ENCODE measurements at places on chromosomes 12 and 14.

DNA sequence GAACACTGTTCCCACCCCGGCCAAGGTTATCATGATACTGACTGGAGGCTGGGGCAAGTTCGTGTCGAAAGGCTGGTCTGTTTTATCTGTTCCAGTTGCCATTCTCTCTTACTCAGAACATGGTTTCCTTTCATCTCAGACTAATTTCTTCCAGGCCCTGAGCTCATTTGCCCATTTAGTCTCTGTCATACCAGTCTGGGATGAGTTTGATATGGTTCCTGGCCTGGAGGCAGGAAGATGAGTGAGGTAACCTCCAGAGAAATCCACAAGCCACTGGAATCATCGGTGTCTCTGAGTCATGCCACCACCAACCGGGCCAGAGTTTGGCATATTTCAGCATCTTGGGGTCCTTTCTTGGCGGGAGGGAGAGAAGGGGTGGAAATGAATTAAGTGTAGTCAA is 114.7 kb downstream of the NTF3 start:
- no peak for DNase-seq

GRCh38 chr12:119841433-119842210 is 35.5 kb downstream of the CIT start:
- DNase-seq: peak; percentile 36

- no peak for DNase-seq
Measured at GRCh38 chr12:119676573-119676972, 8.6 kb downstream of the PRKAB1 start.

GRCh38 chr12:83821967-83822366 is 1090.6 kb downstream of the SLC6A15 start:
- DNase-seq: no peak

DNA sequence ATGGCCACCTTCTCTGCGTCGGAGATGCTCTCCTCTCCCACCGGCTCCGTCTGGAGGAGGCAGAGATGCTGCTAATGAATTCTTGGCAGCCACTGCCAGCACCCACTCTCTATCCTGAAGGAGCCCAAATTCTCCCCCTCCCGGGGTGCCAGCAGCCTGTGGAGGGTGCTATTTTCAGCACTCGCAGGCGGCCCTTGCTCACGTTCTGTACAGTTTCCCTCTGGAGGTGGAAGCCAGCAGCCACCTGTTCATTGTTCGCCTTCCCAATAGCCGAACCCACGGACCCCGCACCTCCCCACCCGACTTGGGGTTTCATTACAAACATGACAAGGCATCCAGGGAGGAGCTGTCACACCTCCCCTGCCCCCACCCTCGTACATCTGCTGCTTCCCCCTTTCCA is 27.8 kb downstream of the SNRNP35 start:
- DNase-seq: no peak

GRCh38 chr12:121162384-121162783 is 29.7 kb downstream of the P2RX7 start:
- no peak for DNase-seq

DNA sequence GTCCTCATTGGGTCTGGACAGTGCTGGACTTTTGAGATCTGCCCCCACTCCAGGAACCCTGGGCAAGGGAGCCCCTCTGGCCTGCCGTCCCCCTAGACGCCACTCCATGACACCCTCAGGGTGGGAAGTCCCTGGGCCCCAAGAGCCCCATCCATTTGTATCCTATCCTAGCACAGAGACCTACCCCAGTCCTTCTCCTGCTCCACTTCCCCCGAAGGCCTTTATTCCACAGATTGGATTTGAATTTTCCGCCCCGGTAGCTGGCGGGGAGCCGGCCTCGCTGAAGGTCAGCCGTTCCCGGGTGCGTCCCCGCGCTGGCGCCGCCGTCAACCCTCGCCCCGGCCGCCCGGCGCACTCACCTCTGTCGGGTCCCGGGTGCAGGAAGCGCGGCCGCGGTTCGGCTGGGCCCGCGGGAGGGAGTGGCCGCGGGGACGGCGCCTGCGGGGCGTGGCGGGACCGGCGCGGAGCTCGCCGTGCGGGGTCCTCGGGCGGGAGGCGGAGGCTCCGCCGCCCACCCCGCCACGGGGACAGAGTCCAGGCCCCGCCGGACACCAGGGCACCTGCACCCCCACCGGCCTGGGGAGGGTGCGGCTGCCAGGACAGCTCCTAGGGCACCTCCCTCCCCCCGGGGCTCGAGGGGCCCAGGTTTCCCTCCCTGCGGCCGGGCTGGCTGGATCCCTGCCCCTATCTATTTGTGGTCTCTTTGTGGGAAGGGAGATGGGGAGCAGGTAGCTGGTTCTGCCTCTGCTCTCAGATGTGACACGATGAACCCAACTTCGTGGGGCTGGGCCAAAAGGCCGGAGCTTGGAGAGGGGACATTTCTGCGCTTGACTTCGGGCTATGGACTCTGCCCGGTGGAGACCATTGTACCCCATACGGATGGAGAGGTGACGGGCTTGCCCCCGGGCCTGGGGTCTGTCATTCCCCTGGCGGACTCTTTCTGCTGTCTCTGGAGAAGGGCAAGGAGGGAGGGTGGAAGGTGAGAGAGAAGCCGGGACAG is 19.9 kb upstream of the GPR68 start:
- DNase-seq: no peak

- DNase-seq: no peak
Measured at GRCh38 chr12:82688596-82688995, 1.9 kb downstream of the TMTC2 start.

DNA sequence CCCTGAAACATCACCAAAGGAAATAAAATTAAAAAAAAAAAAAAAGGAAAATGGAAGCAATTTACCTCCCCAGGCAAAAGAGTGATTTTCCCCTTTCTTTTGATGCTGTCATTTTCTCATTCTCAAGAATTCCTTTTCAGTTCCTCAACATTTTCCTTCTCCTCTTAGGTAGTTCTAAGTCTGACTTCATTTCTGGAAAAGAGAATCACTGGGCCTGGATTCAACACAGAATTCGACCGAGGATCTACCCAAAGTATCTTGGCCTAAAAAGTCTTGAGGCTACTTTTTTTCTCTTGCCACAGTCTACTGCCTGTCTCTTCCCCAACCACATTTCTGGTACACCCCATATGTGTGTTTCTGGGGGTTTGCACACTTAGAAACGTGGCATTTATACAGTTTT is 717.8 kb upstream of the TBX3 start:
- no peak for DNase-seq

DNA sequence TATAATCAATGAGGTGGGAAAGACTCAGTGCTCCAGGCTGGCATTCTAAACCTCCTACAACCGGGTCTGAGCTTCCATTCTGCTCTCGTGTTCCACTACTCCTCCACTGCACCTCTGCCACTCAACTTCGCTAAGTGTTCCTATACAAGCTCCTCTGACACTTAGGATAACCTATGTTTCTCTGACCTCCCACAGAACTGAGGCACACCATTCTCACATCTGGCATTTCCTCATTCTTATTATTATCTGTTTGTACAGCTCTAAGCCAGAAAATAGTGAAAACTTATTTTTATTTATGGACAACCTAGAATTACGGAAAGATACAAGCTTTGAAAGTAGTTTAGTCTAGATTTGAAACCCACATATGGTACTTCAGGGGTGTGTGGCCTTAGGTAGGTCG is 127.0 kb downstream of the MED13L start:
- no peak for DNase-seq

GRCh38 chr14:100654814-100655740 is 67.9 kb upstream of the BEGAIN start:
- no peak for DNase-seq

GRCh38 chr12:113055594-113056380 is 743 bp upstream of the DTX1 start:
- DNase-seq: no peak

DNA sequence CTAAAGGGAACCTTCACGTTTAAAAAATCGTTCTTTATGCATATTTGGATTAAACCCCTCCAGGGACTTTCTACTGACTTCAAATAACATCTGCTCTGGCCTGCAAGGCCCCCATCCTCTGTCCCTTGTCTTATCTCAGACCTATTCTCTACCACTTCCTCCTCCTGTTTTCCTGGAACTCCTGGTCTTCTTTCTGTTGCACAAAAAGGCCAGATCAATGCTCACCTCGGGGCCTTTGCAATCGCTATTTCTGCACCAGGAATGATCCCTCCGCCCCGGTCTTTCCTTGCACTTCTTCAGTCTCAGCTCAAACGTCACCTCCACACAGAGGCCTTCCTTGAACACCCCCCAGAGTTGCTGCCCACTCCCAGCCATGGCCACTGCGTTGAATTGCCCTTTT is 57.6 kb upstream of the BEGAIN start:
- no peak for DNase-seq

- no peak for DNase-seq
Measured at GRCh38 chr14:39593377-39593776, 161.1 kb upstream of the FBXO33 start.

- no peak for DNase-seq
Measured at GRCh38 chr12:48694038-48694437, 12.0 kb upstream of the KANSL2 start.

- DNase-seq: peak; percentile 93
Measured at GRCh38 chr12:88298761-88299242, 156.7 kb downstream of the TMTC3 start.

DNA sequence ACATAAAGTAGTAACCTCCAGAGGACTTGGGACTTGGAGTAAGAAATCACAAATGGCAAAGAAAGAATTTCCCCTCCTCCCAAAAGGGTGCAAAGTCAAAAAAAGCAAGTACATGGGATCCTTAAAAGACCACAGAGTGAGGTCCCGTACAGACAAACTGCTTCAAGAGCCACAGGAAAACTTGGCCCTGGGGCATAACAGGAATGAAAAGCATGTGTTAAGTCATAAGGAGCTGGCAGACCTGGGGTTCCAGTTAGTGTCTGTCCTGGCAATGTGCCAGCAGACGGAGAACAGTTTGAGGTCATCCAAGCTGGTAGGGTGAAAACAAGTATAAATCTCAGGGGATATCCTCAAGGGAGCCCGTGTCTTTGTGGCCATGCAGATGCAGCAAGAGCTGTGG is 73.2 kb downstream of the HSD17B6 start:
- peak; percentile 16 for DNase-seq

GRCh38 chr14:90815822-90816662 is at the start of gene TTC7B:
Gene TTC7B (minus strand): TSS chr14:90816430. CDS start chr14:90816295, 135 bp downstream.
- no peak for DNase-seq

GRCh38 chr12:116442946-116443345 is 116.2 kb upstream of the MAP1LC3B2 start:
- no peak for DNase-seq

DNA sequence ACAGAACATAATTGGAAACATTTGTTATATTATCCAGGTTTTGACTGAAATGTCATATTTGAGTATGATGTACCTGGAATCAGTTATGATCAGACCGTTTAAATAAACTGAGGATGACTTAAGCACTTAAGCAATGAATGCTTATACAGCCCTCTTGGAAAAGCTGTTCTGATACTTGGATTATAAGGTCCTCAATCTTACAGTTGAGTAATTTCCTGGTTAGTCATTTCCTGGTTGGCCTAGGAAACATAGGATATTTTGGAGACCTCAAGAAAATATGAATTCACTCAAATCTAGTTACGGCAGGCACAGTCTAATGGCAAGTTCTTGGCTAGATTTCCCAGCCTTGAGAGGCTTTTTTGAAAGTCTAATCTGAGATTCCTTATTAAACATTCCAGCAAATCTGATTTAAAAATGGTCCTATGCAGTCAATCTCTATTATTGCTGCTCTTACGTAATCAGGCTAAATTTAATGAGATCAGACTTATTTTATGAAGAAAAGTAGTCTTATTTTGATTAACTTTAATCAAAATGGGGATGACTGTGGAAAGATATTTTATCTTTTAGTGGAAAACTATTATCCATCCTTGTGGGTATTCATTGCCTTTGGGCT is 447.2 kb downstream of the SNAPC1 start:
- DNase-seq: peak; percentile 52

GRCh38 chr12:9347328-9348127 is 139.3 kb upstream of the PZP start:
- DNase-seq: peak; percentile 4

DNA sequence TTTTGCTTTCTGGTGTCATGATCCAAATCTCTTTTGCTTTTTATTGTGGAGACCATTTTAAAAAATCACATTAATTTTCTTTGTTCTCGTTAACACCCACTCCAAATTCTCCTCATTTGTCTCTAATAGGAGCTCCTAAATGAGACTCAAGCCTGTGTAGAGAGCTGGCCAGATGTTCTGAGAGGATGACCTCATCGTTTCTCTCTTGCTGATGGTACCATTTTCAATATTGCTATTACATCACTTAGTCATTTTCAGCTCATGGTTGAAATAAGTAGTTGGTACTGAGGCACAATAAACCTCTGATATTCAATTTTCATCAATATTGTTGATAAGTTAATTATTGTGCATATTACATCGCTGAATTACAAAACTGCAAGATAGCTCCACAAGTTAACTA is 31.5 kb downstream of the SPTB start:
- no peak for DNase-seq

DNA sequence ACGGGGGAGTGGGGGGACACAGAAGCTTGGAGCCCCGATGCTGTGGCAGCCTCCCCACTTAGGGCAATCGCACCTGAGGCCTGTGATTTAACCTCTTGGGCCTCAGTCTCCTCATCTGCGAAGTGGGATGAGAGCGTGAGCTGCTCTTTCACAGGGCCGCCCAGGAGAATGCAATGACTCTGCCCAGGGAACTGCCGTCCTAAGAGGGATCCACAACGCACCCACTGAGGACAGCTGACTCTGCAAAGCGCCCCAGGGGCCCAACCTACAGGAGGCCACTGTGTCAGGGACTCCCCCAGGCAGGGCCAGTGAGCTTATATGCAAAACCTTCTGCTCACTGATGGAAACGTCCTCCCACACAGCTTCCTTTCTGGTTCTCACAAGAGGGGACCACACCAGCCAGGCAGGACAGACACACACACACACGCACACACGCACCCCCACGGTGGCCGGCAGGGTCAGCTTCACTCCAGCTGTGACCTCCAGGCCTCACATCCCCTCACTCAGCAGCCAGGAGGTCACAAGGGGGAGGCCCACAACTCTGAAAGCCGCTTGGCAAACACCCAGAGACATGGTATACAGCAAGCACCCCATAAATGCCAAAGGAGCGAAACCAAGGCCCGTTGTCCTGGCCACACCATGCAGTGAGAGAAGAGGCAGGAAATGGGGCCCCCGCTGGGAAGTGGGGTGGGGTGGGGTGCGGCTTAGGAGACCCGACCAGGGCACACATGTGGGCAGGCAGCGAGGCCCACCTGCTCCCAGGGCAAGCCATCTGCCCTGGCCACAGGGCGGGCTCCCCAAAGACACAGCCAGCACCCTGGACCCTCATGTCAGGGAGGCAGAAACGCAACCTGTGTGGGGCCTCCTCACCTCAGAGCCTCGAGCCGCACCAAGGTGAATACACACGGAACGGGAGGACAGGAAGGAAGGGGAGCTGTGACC is 73.3 kb downstream of the NCOR2 start:
- DNase-seq: no peak

- DNase-seq: no peak
Measured at GRCh38 chr12:115672086-115672485, 605.4 kb downstream of the MED13L start.

Measured in brain microvascular endothelial cell (primary cell).